Hematopoietic multipotent progenitor cell treated with erythropoietin and hydrocortisone succinate and interleukin-3 and kit ligand, for 8 days (in vitro differentiated cells): ENCODE measurements at places on chromosomes 11 and 22.

DNA sequence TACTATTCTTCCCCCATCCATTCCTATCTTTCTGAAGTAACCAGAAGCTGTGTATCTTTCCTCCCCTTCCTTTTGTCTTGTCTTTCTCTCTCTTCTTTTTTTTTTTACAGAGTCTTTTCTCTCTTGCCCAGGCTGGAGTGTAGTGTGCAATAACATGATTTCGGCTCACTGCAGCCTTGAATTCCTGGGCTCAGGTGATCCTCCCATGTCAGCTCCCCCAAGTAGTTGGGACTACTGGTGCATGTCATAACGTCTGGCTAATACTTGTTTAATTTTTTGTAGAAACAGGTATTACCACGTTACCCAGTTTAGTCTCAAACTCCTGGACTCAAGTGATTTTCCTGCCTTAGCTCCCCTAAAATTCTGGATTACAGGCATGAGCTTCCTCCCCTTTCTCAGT, 86.5 kb downstream of the IGLL5 start:
- no peak for DNase-seq

DNA sequence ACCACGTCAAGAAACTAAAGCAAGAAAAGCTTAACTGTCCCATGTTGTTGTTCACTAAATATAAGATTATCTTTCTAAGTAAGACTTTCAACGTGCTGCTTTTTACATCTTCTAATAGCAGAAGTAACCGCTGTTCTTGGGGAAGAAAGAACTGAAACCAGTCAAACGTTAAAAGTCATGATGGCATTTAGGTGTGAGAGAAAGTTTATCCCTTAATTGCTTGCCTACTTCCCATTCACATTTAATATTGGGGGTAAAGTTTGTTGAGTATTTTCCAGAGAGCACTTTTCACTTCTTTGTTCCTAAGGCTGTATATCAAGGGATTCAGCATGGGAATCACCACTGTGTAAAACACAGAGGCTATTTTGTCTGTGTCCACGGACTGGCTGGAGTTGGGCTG, 970 bp downstream of the OR5B21 start:
- no peak for DNase-seq

DNA sequence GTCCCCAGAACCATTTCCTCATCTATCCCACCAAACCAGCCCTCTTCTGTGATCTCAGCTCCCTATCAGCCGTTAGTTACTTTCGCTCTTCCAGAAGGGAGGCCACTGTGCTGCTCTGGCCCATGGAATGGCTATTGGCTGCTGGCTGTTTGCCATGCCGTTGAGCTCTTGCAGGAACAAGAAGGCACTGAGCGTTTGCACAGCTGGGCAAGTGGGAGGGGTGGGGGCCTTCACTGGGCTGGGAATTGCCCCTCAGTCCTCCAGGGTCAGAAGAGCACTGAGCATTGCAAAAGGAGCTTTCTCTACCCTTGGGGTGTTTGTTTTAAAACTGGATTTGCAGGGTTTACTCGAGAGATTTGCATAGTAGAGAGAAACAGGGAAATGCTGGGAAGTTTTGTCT, 129.0 kb upstream of the PARVA start:
- DNase-seq: no peak

GRCh38 chr22:31861226-31861840, 83.0 kb upstream of the YWHAH start:
- DNase-seq: no peak

- DNase-seq: no peak
These were observed 131.6 kb downstream of the ETS1 start for GRCh38 chr11:128455766-128456165.

- DNase-seq: no peak
These were observed 89.1 kb downstream of the LARGE1 start for GRCh38 chr22:33831207-33831606.

DNA sequence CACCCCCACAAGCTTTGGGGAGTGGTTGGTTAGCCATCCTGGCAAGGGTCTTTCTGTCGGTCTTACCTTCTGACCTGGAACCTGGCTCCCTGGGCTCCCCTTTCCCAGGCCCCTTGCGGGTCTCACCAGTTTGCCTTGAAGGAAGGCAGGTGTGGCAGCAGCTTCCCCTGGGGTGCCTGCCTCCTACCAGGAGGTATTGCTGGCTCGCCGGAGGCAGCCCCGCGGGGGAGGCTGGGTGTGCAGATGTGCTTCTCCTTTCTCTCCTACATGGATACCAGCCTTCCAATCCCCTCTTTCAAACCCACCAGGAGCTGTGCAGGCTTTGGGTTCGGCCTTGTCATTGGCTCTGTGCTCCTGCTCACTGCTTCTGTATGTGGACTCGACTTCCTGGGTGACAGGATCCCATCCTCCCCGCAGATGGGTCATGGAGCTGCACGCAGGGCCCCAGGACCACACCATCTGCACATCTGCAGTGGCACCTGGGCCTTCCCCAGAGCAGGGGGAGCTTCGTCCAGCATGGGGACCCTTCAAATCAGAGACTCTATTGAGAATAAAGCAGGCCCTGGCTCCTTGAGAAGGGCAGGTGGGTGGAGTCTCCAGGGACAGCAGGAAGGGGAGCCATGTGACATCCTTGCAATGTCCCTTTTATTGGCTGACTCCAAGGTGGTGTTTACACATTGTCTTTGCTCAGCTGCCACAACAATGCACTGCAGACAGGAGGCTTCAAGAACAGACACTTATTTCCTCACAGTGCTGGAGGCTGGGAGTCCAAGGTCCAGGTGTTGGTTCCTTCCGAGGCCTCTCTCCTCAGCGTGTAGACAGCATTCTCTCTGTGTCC, 592.0 kb downstream of the BRD1 start:
- no peak for DNase-seq

- no peak for DNase-seq
These were observed 79.3 kb upstream of the SORL1 start for GRCh38 chr11:121372671-121373429.

DNA sequence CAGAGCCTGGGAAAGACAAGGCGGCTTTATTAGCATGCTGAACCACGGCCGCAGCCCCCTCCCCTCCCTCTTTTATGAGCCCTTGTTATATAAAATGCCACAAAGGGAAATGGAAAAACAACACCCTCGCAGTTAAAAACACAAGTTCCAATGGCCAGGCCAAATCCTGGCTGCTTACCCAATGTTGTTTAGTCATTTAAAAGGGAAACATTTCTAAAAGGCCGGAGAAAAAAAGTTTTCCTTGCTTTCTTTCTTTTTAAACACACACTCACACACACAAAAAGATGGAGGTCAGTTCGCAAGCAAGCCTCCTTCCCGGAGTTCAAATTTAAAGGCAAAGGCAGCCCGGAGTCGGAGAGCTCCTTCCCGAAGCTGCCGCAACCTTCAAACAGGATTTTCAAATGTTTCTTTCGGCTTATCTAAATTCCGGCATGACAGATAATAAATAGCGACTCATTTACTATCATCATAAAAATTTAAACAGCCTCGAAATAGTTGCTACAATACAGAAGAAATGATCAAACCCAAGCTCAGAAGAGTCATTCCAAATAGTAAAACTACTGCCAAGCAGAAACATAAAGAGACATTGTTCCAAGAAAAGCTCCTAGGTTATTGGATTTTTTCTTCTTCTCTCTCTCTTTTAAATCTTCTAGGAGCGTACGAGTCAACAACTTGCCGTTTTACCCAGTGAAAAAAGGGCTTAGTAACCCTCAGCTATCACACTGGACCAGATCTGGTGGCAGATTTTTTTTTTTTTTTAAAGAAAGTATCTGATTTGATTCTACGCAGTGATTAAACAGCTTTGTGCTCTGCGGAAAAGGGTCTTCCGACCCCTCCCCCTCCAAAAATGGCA, 3.5 kb downstream of the PHF21B start:
- no peak for DNase-seq

DNA sequence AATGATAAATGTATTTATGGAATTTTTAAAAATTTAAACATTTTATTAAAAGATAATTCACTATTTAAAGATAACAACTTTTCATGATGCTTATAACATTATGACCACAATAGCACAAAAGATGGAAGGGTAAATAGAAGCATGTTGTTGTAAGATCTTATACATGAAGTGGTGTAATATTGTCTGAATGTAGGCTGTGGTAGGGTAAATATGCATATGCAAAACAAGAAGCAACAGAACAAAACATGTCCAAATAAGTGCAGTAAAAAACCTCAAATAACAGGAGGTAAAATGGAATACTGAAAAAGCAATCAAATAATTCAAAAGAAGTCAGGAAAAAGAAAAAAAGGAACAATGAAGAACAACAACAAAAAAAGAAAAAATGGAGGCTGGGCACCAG, 56.0 kb downstream of the ADM start:
- no peak for DNase-seq

GRCh38 chr11:112471731-112472130, 211.1 kb upstream of the PLET1 start:
- no peak for DNase-seq

- DNase-seq: no peak
These were observed 16.0 kb downstream of the CALCA start for GRCh38 chr11:14956111-14956510.

GRCh38 chr11:19026862-19027261, 33.7 kb downstream of the MRGPRX2 start:
- no peak for DNase-seq

- no peak for DNase-seq
These were observed 400.5 kb downstream of the SHANK2 start for GRCh38 chr11:70851907-70852306.

GRCh38 chr11:118170882-118171268, 5.6 kb downstream of the SCN2B start:
- no peak for DNase-seq

- no peak for DNase-seq
These were observed 977.6 kb downstream of the BRD1 start for GRCh38 chr22:48849963-48850657.

- DNase-seq: peak; percentile 89
These were observed 27.3 kb downstream of the MARK2 start for GRCh38 chr11:63866211-63866610.

GRCh38 chr22:17789379-17790200, 15.3 kb upstream of the BID start:
- DNase-seq: no peak

DNA sequence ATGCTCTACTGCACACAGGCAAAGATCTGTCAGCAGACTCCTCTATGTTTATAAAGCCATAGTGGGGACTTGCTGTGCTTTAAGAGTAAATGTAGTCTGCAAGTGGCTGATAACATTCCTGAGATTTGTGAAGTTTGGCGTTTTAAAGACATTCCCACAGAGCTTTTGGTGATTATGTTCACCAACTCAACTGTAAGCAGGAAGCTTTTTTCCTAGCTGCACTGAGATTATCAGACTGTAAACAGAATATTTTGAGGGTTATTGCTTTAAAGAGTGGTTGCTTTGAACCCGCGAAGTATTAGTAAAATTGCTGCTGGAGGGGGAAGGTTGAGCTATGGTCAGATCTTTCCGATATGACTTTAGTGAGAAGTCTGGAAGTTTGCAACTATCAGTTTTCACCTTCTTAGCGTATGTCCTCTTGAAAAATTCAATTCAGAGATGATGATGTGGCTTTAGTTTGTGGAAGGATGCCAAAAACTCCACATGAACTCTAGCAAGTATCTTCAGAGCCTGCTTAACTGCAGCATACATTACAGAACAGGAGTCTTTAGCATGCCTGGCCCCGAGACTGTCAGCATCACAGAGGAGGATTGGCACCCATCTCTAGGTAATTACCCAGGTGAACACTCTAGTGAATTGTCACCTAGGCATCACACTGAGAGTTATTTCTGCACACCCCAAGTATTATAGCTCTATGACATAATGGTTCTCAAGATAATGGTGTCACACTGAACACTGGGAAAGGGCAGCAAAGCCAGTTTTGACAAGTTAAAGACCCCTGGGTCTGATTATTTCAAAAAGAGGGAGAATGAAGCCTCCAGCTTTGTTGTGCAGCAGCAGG, 89.9 kb downstream of the MTNR1B start:
- no peak for DNase-seq

- no peak for DNase-seq
These were observed 32.7 kb downstream of the GRAMD4 start for GRCh38 chr22:46652847-46653331.
